ENCODE measurements at places on chromosomes 6 and 20.

- no peaks in the 10 kb centered on the region for H3K36me3 ChIP-seq
- H3K4me1 ChIP-seq: peaks cover 8% of the 10 kb centered on the region
- no peak overlapping the region for H3K27ac ChIP-seq
- no peak for DNase-seq
- no peak overlapping the region for H3K4me3 ChIP-seq
Measured at GRCh38 chr20:44603327-44603726, 20.9 kb downstream of the PKIG start.

- no peaks in the 10 kb centered on the region for H3K27me3 ChIP-seq
- no peak overlapping the region for H3K27ac ChIP-seq
- no peak for DNase-seq
- no peaks in the 10 kb centered on the region for H3K4me1 ChIP-seq
- H3K36me3 ChIP-seq: peaks cover 29% of the 10 kb centered on the region
- H3K4me3 ChIP-seq: no peak overlapping the region
Measured at GRCh38 chr6:21005816-21006570, 471.7 kb downstream of the CDKAL1 start.

GRCh38 chr20:41573955-41574354 lies 44.2 kb downstream of the CHD6 start:
- H3K4me1 ChIP-seq: peaks cover 10% of the 10 kb centered on the region
- H3K27ac ChIP-seq: no peak overlapping the region
- H3K27me3 ChIP-seq: no peaks in the 10 kb centered on the region
- no peaks in the 10 kb centered on the region for H3K36me3 ChIP-seq
- no peak overlapping the region for H3K4me3 ChIP-seq
- no peak for DNase-seq

GRCh38 chr6:16291739-16292138 lies 53.4 kb downstream of the GMPR start:
- H3K27ac ChIP-seq: no peak overlapping the region
- no peak for DNase-seq
- H3K27me3 ChIP-seq: no peaks in the 10 kb centered on the region
- no peak overlapping the region for H3K4me3 ChIP-seq

- no peaks in the 10 kb centered on the region for H3K36me3 ChIP-seq
- H3K4me1 ChIP-seq: peaks cover 4% of the 10 kb centered on the region
- H3K27ac ChIP-seq: no peak overlapping the region
- no peak overlapping the region for H3K4me3 ChIP-seq
- DNase-seq: no peak
Measured at GRCh38 chr6:128068119-128068479, 167.2 kb upstream of the THEMIS start.

DNA sequence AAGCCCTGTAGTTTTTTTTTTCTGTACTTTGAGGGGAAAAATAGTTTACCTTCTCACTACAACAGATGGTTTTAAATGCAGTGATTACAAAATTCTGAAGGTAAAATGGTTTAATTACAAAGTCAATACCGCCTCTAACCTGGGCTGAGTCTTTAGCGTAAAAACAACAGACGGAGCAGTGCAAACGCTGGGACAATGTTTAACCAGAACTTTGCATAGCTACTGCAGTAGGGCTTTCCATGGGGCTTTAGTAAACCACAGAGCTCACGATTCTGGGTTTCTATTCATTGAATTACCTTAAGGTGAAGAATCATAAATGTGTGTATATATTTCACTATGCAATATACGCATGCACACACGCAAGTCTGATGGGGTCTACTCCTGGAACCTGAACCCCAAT lies 77.9 kb downstream of the RFX6 start:
- no peaks in the 10 kb centered on the region for H3K27me3 ChIP-seq
- H3K36me3 ChIP-seq: no peaks in the 10 kb centered on the region

GRCh38 chr20:4141291-4142240 lies 126.2 kb upstream of the RNF24 start:
- peaks cover 7% of the 10 kb centered on the region for H3K27me3 ChIP-seq
- H3K4me3 ChIP-seq: no peak overlapping the region
- no peak overlapping the region for H3K27ac ChIP-seq
- no peak for DNase-seq
- no peaks in the 10 kb centered on the region for H3K36me3 ChIP-seq
- H3K4me1 ChIP-seq: no peaks in the 10 kb centered on the region

GRCh38 chr6:105310371-105310770 lies 92.5 kb downstream of the PREP start:
- peaks cover 17% of the 10 kb centered on the region for H3K36me3 ChIP-seq
- H3K4me1 ChIP-seq: no peaks in the 10 kb centered on the region
- H3K27me3 ChIP-seq: no peaks in the 10 kb centered on the region
- no peak overlapping the region for H3K4me3 ChIP-seq
- no peak for DNase-seq

All from activated CD4-positive, alpha-beta memory T cell treated with anti-CD3 and anti-CD28 coated beads, Interleukin-2, amount 10 ng/mL, durations not matched to agents 7 days and 5 days (primary cell).